CD4-positive, alpha-beta T cell (primary cell): ENCODE measurements at places on chromosomes 6 and 20. TPM values are rescaled to one million over a fixed set of nuclear protein-coding genes. Genes with fewer than 3 reads are reported as not detected.

The TENT5A gene
- total RNA-seq: 6.7 TPM

The LPA gene
- not detected for total RNA-seq

The MEI4 gene
- not detected for total RNA-seq

The RAET1E gene
- not detected for total RNA-seq

The GNAS-AS1 gene
- total RNA-seq: not detected

The C6orf163 gene
- 1.4 TPM for total RNA-seq

The ANKRD60 gene
- not detected for total RNA-seq

The KCNK5 gene
- 0.30 TPM for total RNA-seq

The TULP4 gene
- 66.1 TPM for total RNA-seq

The CST9L gene
- not detected for total RNA-seq

The KIF6 gene
- not detected for total RNA-seq

The HTR1E gene
- total RNA-seq: not detected

The RIPPLY2 gene
- not detected for total RNA-seq

The ZNF318 gene
- 20.4 TPM for total RNA-seq

The DDX43 gene
- total RNA-seq: 2.5 TPM

The HRH3 gene
- total RNA-seq: not detected

The MAFB gene
- 3.7 TPM for total RNA-seq

The PRSS35 gene
- total RNA-seq: not detected

The WASF1 gene
- total RNA-seq: 0.19 TPM

The WFDC8 gene
- total RNA-seq: not detected

The CYP24A1 gene
- total RNA-seq: 0.56 TPM

The CLIC5 gene
- 2.5 TPM for total RNA-seq

The SNAI1 gene
- 2.5 TPM for total RNA-seq

The GJA1 gene
- not detected for total RNA-seq

The RNF182 gene
- total RNA-seq: 0.11 TPM

The TBXT gene
- not detected for total RNA-seq

The SPATS1 gene
- not detected for total RNA-seq

The BTN1A1 gene
- not detected for total RNA-seq

The APOM gene
- total RNA-seq: 4.2 TPM

The SLC17A1 gene
- total RNA-seq: not detected

The BRPF3 gene
- total RNA-seq: 39.0 TPM

The HLA-DRB5 gene
- total RNA-seq: 12.5 TPM

The DNAH8 gene
- total RNA-seq: not detected

The RRAGD gene
- total RNA-seq: 9.0 TPM

The SSTR4 gene
- not detected for total RNA-seq

The CYP39A1 gene
- not detected for total RNA-seq

The PAQR8 gene
- 1.9 TPM for total RNA-seq

The STX16 gene
- total RNA-seq: 179 TPM

The NHLRC1 gene
- not detected for total RNA-seq

The MCHR2 gene
- not detected for total RNA-seq
